ENCODE measurements at places on chromosomes 4 and X.
A peak's percentile ranks its signal among the peaks of the same experiment; 100 is the strongest.

DNA sequence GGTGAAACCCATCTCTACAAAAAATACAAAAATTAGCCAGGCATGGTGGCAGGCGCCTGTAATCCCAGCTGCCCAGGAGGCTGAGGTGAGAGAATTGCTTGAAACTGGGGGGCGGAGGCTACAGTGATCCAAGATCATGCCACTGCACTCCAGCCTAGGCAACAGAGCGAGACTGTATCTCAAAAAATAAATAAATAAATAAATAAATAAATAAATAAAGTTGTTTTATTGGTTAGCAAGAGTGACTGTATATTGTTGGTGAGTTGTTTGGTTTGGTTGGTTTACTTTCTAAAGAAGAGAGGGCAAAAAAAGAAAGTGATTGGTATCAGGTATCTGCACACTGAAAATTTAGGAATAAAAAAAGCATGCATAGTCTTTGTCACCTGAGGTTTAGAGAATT is 501.0 kb downstream of the RPA4 start:
- DNase-seq, result no peak

DNA sequence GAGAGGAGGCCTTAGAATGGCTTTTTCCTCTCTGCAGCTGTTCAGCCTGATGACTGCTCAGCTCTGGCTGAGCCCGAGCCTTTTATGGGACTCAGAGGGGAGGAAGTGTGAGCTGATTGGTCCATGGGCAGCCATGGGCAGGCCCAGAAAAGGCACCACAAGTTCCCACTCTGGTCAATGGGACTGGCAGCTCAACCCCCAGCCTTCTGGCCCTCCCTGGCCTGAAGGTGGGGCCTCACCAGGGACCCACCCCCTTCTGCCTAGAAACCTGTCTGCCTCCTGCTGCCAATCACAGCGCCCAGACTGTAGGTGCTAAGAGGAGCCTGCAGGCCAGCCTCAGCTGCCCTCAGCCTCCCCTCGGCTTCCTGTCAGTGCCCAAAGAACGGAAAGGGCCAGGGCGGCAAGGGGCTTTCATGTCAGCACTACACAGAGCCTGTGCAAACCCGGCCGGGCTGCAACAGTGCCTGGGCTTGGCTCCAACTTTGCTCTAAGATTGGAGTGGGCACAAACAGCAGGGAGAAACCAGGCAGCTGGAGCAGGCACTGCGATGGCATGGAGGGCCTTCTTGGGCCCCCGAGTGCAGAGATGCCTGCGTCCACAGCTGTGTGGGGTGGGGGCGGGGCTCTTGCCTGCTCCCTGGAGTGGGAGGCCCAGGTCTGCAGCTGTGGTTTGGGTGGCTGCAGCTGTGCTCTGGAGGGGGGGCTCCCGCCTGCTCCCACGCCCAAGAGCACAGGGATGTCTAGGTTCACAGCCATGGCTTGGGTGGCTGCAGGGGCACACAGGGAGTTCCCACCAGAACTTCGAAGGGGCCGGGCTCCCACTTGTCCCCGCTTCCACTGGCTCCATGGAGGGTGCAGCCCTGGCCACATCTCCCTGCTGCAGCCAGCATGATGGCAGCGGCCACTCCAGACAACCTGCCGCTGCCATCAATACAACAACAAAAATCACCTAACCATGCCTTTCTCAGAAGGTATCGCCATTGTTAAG is 92.6 kb downstream of the NXF2 start:
- no peak for DNase-seq

GRCh38 chr4:72209600-72209999 is 177.8 kb downstream of the NPFFR2 start:
- DNase-seq, result no peak

DNA sequence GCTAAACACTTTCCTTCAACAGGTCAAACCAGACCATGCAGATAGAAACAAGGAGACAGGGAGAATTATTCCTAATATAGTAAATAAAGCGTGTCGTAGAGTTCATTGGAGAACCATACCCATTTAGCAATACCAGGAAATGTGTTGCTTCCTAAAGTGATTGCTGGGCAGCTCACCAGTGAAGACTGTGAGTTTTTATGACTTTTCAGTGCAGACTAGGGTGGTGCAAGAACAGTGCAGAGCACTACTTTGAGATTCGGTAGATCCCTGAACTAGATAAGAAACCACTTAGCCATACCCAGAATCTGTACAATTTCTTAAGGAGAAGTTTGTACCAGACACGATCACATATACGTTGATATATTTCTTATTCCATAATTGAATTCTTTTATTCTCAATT is 87.4 kb downstream of the EMCN start:
- DNase-seq, result no peak

DNA sequence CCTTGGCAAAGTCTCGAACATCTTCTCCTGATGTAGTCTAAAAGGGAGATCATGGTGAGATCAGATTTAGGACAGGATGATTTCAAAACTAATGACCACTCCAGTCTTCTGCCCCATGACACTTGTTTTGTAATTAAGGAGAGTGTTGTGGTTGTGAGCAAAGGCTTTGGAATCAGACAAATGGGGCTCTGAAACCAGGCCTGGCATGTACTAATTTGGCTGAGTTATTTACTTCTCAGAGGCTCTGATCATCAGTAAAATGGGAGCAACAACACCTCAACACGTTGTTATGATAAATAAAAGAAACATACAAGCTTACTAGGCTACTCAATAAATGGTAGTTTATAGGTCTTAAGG is 106.9 kb upstream of the FTHL17 start:
- no peak for DNase-seq

DNA sequence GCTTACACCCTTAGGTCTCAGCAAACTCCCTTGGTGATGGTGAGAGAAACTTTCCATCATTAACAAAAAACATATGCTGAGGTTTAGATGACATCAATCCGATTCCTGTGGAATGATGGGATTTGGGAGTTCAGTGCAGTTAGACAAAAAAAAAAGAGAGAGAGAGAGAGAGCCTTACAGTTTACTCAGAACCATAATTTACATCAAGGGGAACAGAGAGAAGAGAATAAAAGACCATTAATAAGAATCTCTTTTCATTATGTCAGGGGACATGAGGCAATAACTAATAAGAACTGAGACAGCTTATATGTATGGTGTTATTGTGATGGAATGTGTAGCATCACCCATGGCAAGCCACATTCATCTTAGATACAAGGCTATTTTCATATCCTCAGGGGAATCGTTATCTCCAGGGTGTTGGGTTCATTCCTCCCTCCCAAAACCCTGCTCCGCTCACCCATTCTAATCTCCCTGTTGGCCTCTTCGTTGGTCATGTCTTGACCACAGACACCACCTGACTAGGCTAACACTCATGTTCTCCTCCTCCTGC is 175.7 kb upstream of the MXRA5 start:
- DNase-seq, result peak; percentile 86

DNA sequence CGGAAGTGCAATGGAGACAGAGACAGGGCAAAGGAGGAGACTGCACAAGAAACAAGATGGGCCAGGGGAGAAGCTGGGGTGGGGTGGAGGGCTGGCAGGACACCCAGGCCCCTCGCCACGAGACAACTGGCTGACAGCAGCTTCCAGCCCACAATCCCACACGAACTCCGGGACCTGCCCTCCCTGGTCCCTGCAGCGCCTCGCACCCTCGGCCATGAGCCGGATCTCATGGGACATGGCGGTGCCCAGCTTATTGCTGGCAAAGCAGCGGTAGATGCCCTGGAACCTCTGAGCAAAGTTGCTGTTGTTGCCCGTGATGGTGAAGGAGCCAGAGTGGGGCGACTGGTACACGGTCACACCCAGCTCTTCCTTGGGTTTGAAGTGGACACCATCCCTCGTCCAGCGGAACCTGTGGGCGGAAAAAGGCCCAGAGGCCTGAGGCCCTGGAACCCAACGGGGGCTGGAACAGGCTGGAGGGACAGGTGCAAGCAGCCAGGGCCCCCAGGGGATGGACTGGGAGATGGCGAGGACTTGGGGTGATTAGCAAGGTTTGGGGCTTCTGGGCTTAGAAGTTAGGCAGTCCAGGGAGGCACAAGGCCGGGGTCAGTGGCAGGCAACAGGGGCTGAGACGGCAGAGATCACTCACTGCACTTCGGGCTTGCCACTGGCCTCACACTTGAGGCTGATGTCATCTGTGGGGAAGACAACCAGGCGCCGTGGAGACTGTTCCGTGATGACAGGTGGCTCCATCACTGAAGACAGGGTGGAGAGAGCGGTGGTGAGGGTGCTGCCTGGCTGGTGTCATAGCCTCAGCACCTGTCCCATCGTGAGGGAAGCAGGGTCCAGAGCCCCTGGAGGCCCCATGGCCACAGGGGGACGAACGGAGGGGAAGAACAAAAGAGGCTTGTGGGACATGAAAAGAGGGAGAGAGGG is 13.8 kb downstream of the L1CAM start:
- no peak for DNase-seq

- DNase-seq, result no peak
Measured at GRCh38 chr4:121801715-121802075, 572 bp downstream of the EXOSC9 start.

DNA sequence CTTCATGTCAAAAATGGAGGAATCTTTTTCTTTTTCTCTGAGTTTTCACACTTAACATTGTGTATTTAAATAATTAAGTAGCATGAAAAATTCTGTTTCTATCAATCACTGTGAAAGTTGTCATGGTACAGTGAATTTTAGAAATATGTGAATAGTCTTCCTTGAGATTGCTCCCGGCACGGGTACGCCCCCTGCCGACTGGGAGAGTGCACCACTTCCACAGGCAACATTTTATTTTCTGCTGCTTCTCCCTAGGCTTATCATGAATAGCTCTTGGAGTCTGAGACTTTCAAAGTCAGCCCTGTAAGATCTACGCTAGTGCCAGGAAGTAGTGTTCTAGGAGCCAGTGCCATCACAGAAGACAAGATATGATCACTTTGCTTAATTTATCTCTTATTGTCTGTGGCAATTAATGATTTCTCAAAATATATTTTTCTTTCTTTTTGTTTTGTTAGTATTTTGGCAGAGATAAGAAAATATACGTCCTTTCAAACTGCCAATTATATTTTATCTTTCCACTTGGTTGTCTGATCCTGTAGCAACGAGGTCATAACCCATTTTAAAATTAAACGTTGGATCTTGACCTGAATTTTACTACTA is 763.8 kb upstream of the AADAT start:
- DNase-seq, result peak; percentile 48

DNA sequence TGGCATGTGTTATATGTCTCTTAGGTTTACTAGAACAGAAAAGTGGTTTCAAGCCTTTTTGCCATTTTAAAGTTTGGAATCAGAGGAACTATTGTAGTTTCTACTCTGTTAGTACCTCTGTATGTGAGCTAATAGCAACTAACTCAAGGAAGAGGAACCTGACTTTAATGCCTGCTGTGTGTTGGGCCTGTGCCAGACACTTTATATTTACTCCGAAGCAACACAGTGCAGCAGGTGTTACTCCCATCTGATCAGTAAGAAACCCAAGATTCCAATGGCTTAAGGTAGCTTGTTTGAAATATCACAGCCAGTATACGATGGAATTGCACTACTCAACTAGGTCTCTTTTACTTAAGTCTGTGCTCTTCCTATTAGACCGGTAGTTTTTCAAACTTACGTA is 79.2 kb downstream of the USP9X start:
- no peak for DNase-seq

DNA sequence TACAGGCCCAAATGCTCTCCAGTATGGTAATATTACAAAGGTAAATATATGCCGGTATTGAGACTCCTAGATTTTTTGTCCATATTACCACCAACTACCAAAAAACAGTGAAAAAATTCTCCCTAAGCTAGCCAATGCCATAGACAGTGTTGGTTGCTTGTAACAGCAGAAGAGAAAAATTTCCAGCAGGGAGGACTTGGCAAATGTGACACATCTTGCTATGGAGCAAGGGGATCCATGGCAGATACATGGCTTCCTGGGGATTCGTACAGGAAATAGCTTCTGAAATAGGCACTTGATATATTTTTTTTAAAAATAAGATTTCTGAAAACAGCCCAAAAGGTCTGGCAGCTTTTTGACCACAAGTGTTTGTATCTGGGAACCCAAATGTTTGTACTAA is 14.6 kb downstream of the SLITRK4 start:
- no peak for DNase-seq

DNA sequence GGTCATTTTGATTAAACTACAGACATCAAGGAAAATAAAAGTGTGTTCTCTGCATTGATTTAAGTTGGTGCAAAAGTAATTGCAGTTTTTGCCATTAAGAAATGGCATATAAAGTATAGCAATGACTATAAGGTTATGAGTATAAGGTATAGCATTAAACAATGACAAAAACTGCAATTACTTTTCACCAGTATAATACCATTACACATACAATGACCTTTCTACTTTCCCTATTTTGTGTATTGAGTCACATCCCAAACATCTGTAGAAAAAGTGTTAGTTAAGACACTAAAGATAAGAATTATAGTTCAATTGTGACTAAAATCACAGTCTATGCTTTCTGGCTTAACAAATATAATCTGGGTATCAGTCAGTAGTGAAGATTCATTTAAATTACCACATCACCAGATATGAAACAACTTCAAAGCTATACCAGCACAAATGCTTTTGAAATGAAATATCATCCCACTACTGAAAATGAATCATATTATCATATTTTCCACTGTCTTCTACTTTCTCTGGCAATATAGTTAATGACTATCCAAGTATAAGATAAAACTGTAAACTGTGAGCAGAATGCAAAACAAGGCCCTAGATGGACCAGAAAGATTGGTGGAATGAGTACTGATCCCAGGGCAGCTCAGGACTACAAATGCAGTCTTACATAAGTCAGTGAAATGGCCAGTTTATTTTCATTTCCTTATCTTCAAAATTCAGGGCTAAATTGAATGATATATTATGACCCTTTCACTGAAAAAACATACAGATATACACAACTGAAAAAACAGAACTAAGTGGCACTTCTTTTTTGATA is 241.1 kb downstream of the ANTXR2 start:
- no peak for DNase-seq

DNA sequence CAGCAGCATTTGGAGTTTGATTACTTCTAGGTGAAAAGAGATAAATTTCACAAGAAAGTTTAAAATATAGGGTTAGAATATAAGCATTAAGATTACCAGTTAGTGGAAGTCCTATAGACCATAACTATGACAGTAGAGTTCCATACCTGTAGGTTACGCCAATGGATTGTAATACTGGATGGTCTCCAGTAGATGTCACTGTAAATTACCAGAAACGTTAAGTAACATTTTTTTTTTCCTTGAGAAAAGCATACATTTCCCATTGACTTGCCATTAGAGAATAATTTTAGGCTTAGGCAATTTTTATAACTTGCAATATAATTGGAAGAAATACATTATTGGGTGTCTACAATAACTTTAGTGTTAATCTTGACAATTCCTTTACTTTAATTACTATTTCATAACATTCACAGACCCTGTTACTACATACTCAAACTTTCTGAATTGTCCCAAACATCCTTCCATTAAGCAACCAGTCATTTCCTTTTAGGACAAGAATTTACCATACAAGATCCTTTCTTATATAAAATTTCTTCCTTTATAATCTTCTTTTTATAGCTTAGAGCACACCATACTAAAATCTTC is 304.1 kb upstream of the TECRL start:
- DNase-seq, result peak; percentile 36

DNA sequence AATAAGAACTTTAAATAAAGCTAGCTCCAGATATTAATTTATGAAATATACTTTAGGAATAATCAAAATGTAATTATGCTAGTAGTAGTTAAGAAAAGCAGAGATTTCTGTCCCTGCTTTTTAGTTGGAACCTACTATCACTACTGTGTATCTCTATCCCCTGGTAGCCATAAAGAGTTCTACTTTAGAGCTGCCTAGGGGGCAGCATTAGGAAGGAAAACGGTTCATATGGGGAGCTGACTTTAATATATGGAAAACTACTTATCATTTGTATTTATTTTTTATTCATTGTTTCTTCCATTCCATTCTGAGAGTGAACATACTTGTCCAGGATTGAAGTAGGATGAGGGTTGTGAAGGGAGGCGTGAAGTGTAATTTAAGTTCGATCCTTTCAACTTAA is 40.9 kb downstream of the CPEB2 start:
- DNase-seq, result no peak

- no peak for DNase-seq
Measured at GRCh38 chr4:23779839-23780238, 110.0 kb downstream of the PPARGC1A start.

Measured in fibroblast of skin of back (primary cell).